CD4-positive, alpha-beta T cell (primary cell): ENCODE measurements at places on chromosomes 3 and 15. TPM values are rescaled to one million over a fixed set of nuclear protein-coding genes. Genes with fewer than 3 reads are reported as not detected.

DNA sequence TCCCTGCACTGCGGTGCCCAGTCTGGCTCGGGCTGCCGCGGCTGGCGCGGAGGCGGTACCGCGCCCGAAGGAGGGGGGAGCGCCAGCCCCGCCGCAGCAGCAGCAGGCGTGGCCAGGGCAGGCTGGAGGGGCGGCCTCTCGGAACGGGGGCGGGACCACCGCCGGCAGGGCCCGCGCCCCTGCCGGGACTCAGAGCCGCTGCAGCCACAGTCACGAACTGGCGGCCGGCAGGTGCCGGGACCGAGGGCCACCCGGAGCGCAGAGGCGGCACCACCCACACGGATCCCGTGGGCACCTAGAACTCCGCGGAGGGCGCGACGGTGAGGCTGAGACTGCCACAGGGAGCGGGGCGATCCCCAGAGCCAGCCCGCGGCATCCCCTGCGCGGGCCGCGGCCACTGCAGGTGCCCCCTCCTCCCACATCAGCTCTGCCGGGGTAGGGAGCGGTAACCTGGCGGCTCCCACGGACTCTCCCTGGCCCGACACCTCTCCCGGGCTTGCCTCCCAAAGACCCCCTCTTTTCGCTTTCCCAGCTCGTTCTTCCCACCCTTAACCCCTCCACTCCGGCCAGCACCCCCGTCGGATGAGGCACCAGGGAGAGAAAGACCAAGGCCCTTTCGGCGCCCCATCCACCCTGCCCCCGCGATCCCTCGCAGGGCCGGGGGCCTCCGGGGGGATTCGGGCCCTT, at the start of gene VWA5B2:
Gene VWA5B2 (plus strand): TSS at position 192 of the 687 bp plus-strand sequence. CDS start 944 bp downstream, outside the sequence.
- DNase-seq: peak; percentile 46

- no peak for DNase-seq
Measured at GRCh38 chr15:39391230-39391629, 189.6 kb upstream of the THBS1 start.

- no peak for DNase-seq
Measured at GRCh38 chr3:113278599-113278955, 67.2 kb downstream of the BOC start.

DNA sequence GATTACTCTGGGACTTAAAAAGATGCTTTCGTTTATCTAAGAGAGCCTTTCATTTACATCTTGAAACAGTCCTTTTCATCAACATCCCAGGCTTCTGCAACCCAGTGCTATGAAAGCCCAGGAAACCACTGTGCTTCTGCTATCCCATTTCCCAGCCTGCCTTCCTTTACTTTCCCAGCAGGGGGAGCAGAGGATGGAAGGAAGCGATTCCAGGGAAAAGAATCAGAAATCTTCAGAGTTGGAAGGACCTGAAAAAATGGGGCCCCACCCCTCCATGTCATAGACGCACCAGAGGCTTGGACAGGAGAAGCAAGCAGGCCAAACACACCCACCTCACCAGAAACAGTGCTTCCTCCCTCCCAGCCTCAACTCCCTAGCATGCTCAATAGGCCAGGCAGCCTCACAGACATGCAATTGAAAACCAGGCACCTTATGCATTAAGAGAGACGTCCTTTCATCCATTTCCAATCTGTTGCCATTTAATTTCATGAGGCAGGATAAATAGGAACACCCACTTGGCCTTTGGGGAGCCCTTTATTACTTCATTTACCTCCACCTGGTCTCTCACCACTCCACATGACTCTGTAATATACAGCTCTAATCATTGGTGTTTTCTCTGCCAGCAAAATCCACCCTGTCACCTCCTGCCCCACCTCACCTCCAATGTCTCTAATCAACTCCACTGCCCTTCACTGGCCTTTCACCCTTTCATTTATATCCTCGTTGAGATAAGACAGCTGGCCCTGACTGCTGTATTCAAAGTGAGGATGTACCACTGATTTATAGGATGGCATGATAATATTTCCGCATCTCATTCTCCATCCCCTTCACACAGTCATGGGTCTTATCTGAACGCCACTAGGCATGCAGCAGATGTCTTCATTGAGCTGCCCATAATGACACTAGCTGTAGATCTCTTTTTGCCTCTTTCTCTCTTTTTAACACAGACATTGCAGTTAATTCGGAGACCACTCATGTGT, 583.9 kb downstream of the NTRK3 start:
- DNase-seq: no peak

The TGM4 gene
- not detected for total RNA-seq

DNA sequence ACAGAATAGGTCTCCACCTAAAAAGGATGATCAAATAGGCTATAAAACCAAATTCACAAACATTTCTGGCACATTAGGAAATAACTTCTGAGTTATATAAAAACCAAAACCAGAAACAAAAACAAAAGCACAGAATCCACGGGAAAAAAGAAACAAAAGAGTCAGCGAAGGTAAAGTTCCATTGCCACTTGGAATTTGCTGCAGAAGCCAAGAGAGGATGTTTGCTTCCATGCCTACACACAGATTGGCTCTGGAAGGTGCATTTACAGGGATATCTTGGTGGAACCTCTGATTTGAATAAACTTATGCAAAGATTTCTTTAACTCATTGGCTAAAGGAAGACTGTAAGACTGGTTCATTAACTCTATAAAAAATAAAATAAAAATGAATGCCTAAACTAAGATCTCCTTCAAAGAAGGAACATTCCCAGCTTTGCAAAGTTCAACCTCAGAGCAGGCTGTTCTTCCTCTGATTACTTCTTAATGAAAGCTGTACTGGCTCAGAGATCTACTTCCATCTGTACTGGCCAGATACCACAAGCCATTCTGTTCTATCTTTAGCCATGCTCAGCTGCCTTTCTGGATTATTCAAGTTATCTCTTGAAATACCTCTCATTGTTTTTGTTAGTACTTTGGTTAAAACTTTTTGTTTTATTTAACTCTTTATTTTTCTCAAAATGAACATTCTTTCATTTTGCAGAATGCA, 537.5 kb upstream of the CCDC54 start:
- DNase-seq: no peak

DNA sequence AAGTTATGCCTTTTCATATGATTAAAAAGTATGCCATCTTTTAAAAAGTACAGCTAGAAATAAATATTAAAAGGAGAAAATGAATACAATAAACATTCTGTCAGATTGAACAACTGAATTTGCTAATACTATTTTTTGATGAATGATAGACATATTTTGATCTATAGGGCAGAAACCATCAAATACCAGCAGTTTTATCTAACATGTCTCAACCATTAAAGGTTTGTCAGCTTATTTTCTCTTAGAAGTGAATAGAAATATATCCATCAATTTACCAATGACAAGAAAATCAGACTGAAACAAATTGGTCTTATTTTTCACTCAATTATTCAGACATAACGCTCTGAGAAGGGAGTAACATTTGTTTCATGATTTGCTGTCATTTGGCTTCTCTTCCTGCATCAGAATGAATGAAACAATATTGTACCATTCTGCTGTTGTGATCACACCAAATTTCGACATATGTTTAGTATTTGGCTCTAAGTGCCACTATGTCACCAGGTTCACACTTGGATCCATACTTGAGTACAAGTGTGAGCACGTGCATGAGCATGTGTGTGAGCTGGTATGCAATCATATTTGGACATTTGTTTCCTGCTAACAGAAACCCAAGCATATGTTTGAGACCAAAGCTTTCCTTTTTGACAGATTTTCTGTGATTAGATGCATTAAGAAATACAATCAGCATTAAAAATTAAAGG, 86.5 kb downstream of the THRB start:
- no peak for DNase-seq

DNA sequence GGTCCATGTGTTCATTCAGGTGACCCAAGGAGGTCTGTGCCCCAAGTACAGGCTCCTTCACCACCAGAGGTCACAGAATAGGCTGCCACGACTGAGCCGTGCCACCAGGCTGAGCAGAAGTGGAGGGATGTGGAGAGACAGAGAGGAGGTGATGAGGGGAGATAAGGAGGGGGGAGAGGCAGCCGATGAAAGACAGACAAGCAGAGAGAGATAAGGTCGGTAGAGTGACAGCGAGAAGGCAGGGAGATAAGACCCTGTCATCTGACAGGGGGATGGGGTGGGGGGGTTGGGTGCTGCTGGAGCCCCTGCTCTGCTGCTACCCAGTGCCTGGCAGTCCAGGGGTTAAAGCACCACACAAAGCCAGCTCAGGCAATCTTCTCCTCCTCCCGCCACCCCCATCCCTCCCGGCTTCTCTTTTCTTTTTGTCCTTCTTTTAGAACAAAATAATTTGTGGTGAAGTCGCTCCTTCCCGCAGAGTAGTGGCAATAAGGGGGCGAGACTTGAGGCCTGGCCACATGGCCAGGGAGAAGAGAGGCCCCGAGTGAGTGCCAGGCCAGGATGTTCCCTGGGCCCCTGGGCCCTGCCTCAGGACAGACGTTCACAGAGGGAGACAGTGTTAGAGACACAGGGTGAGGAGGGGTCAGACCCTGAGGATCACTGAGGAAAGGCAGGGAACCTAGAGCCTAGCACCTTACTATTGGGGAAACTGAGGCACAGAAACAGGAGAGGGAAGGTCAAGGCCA, 67.9 kb downstream of the CACNA2D2 start:
- DNase-seq: no peak

DNA sequence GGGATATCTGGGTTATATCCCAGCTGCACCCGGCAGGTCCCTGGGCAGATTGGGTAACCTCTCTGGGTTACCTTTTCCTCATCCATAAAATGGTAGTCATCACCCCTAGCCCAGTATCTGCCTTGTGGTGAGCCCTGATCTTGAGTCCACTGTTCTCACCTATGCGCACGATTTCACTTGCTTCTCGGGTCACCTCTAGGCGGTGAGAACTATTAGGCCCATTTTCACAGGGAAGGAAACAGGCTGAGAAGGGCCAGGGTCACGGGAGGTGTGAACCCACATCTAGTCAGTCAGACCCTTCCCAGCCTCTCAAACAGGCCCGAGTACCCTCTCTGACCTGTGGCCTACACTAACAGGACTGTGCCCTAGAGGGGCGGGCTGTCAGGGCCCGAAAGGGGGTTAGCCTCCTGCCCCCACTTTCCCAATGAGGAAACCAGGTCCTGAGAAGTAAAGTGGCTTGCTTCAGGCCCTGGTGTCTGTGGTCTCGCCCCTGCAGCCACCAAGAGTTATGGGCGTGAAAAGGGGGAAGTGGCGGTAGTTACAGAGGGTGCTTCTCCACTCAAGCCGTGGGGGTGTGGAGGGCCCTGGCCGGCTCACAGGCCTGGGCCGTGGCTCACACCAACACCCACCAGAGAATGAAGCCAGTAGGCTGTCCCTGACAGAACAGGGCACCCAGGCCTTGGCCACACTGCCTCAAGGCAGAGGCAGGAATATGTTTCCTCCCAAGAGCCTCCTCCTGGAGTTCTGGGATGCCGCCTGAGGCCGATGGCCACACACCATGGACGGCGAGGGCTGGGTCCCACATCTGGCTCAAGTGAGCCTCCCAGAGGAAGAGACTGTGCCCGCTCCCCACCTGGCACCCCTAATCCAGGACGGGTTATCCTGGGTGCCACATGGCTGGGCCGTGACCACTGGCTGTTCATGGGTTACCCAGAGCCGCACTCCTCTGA, 19.5 kb downstream of the PSTPIP1 start:
- DNase-seq: no peak

- no peak for DNase-seq
Measured at GRCh38 chr15:55827204-55827603, 84.3 kb upstream of the PRTG start.

The SEC22C gene
- 73.6 TPM for total RNA-seq

DNA sequence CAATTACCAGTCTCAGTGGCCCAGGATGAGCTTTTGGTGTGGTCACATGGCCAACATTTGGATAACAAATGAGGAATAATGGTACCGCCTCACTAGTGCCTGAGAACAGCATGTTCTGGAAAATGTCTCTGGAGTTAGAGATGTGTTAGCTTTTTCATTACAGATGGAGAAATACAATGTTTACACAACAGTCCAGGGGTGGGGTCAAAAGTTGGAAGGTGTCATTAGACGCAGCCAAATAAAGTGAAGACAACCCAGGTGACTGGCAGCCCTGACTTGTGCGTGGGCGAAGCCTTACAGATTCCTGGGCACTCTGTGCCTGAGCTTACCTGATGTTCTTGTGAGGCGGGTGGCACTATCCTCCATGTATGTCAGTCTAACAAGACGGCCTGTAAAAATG, 12.8 kb downstream of the IL17RB start:
- DNase-seq: no peak

- DNase-seq: no peak
Measured at GRCh38 chr3:152817400-152817799, 17.5 kb upstream of the P2RY1 start.
